ENCODE measurements at places on chromosomes 6 and 20.
A peak's percentile ranks its signal among the peaks of the same experiment; 100 is the strongest.

DNA sequence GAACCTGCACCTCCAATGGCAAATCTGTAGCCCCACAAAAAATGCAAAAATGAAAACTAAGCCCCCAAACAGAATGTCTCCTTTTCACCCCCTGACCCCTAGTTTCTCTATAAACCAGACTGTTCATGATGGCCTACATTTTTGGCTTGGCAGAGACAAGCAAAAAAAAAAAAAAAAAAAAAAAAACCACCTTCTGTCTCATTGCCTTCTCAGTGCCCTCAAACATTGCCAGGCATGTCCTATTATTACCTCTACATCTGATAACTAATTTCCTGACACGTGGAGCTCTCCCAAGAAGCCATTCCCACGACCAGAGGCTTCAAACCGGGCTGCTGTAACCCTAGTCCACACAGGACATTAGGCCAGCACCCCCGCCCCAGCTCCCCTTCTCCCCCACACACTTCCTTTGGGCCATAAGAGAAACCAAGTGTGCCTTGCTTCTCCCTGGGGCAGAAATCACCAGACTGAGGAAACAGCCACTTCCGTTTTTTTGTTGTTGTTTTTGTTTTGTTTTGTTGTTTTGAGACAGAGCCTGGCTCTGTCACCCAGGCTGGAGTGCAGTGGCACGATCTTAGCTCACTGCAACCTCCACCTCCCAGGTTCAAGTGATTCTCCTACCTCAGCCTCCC, 65.4 kb downstream of the GPR6 start:
- DNase-seq, result no peak

DNA sequence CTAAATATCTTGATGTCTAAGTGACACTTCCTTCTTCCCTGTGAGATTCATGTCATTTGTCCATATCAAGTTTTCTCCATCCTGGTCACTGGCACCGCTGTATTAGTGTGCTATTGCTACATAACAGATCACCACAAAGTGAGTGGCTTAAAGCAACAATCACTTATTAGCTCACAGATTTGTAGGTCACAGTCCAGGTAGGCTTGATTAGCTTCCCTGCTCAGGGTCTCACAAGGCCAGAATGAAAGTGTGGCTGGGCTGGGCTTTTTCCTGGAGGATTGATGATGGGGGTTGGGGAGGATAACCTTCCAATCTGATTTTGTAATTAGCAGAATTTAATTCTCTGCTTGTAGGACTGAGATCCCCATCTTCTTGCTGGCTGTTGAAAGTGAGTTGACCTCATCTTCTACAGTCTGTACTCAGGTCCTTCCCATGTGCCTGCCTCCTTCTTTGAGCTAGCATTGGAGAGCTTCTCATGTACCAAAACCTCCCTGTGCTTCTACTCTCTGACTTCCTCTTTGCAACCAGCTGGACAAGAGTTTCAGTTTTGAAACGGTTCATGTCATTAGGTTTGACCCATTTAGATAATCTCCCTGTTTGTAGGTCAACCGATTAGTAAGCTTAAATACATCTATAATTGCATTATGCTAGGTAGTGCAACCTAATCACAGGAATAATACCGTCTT, 152.4 kb upstream of the MAN1A1 start:
- no peak for DNase-seq

- DNase-seq, result no peak
These were observed 33.2 kb upstream of the PLEKHG1 start for GRCh38 chr6:150566486-150566885.

- no peak for DNase-seq
These were observed 1.4 kb upstream of the HIVEP1 start for GRCh38 chr6:12010635-12011275.

- DNase-seq, result no peak
These were observed 398.0 kb downstream of the RNGTT start for GRCh38 chr6:88565409-88565811.

DNA sequence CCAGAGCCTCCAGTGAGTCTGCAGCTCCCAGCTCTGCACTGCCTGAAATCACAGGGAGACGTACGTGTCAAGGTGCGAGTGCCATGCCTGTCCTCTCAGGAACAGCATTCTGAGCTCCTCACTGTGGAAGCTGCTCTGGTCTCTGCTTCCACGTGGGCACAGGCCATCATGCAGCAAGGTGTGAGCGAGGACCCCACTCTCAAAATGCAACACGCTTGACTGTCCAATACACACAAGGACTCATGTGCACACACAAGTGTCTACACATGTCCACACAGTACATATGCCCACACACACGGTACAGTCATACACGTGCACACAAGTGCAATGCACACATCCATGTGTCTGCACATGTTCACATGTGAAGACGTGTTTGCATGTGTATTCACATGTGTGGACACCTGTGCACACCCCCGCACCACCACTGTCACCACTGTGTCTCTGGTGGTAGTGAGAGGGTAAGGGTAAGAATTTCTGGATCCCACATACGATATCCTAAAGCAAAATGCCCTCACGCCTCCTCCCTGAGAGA, 260.5 kb downstream of the DLL1 start:
- DNase-seq, result no peak

DNA sequence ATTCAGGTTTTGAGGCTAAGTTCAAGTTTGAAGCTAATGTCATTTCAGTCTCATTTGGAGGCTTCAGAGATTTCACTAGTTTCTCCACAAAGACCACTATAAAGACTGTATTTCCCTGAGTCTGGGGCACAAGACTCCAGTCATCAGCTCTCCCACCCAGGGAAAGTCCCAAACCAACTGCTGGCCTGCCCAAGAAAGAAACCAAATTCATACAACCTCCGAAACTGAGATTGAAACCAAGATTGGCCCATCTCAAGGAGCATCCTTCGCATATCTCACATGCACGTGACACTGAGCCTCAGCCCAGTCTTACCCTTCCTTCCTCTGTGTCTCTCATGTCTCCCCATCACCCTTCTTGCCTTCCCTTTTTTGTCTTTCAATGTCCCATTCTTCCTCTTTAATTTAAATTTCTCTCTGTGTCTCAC, 3.5 kb upstream of the LTA start:
- peak; percentile 60 for DNase-seq

DNA sequence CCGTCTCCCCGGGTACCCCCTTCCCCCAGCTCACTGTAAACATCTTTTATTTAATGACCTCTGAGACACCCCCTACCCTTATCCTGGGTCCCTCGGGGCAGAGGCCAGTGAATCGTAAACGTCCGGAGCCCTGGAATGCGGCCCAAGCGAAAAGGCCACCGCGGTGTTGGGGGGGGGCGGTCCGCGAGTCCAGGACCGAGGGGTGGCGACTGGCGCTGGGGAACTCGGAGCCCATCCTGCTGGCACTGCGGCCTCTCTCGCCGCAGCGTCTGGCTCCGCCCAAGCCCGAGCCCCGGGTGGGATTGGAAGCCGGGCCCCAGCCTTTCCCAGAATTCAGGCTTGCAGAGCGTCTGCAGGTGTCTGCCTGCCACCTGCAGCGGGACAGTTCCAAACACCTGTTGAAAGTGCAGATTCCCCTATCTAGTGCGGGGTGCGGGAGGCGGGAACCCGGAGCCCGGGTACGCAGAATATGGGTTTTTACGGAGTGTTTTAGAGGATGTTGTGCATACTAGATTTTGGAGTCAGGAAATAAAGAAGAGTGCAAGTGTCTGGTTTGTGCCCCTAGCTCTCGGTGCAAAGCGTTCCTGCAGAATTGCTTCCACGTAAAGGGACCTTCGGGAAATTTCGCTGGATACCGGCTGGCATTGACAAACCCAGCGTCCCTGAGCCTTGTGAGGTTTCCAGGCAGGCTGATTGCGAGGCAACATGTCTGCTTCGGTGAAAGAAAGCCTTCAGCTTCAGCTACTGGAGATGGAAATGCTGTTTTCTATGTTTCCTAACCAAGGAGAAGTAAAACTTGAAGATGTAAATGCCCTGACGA, 800 bp downstream of the RWDD2A start:
- DNase-seq, result peak; percentile 6

GRCh38 chr6:166449036-166449435, 66.3 kb upstream of the MPC1 start:
- DNase-seq, result no peak

GRCh38 chr6:34144581-34145160, 1.2 kb downstream of the GRM4 start:
- DNase-seq, result no peak

GRCh38 chr6:38656896-38657295, 17.2 kb upstream of the BTBD9 start:
- no peak for DNase-seq

GRCh38 chr6:63307581-63308246, 12.1 kb downstream of the LGSN start:
- DNase-seq, result no peak

- no peak for DNase-seq
These were observed 68.6 kb upstream of the HDDC2 start for GRCh38 chr6:125370343-125370742.

DNA sequence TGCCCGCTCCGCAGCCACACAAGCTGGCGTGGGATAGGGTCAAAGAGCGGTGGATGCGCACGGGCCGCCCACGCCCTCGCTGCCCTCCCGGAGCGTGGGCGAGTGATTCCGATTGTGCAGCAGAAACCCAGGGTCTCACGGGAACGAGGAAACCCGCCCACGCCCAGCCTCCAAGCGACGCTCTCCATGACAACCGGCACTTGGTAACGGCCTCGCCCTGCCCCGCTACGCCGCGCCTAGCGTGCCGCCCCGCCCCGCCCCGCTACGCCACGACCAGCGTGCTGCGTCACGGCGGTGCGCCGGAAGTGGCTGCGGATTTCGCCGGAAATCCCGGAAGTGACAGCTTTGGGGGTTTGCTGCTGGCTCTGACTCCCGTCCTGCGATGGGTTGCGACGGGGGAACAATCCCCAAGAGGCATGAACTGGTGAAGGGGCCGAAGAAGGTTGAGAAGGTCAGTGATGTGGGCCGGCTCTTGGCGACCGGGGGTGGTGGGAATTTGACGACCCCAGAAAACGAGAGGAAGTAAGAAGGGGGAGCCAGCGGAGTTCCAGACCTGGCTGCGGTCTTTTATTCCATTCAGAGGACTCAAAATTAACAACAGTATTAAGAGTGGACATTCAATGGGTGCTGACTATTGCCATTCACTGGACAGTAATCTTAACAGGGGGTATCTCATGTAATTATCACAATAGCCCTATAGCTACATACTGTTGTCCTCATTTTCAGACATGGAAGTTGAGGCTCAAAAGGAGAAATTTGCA, at the start of gene RTF2:
RTF2 (plus strand) TSS at position 312 of the 761 bp plus-strand sequence; CDS start at position 383, 71 bp downstream.
- peak; percentile 96 for DNase-seq

- no peak for DNase-seq
These were observed 112.2 kb downstream of the PLEKHG1 start for GRCh38 chr6:150711584-150712504.

DNA sequence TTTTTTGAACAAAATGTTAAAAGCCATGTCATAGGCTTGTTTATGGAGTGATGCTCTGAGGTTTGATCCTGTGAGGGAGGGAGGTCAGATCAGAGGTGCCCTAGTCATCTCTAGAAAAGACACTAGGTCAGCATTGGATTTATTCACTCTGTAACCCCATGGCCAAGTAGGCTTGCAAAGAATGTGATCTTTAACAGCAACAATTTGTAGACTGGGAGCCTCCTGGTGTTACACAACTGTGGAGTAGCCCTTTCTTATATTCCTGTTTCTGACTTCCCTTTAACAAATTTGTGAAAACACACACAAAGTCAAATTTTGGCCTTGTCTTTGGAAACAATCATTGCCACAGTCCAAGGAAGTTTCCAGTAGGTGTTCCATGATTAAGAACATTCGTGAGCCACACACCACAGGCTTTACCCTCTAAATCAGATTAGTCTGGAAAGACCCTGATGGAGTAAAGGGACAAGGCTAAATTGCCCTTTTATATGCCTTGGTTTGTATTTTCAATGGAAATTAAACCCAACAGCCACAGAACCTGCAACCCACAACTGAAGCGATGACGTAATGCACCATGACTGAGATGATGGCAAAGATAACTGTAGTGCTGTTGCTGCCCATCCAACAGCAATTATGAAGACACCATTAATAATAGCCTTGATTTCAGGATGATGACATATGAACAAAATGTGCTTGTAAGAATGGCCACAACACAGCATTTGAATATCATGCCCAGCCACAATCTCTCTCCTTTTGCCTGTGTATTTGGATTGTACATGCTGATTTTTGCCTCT, 22.1 kb downstream of the SCP2D1 start:
- no peak for DNase-seq

GRCh38 chr6:1724616-1725015, 114.9 kb downstream of the FOXC1 start:
- no peak for DNase-seq

DNA sequence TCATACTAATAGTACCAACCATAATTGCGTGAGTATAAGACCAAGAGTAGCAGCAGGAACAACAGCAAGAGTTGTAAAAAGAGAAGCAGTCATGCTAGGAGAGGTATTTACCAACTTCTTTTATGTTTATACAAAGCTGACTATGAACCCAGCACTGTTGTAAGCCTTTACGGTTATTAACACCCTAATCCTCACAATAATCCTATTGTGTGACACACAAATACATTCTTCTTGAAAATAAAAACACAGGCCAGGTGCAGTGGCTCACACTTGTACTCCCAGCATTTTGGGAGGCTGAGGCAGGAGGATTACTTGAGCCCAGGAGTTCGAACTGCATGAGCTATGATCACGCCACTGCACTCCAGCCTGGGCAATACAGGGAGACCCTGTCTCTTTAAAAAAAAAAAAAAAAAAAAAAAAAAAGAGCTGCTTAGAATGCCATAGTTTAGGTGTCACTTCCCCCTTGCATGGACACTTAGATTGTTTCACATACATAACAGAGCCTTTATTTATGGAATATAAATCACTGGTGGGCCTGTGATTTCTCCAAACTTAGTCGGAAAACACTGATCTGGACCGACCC, 20.2 kb downstream of the HCK start:
- DNase-seq, result no peak

- DNase-seq, result no peak
These were observed 96.5 kb downstream of the HFE start for GRCh38 chr6:26183581-26184366.

DNA sequence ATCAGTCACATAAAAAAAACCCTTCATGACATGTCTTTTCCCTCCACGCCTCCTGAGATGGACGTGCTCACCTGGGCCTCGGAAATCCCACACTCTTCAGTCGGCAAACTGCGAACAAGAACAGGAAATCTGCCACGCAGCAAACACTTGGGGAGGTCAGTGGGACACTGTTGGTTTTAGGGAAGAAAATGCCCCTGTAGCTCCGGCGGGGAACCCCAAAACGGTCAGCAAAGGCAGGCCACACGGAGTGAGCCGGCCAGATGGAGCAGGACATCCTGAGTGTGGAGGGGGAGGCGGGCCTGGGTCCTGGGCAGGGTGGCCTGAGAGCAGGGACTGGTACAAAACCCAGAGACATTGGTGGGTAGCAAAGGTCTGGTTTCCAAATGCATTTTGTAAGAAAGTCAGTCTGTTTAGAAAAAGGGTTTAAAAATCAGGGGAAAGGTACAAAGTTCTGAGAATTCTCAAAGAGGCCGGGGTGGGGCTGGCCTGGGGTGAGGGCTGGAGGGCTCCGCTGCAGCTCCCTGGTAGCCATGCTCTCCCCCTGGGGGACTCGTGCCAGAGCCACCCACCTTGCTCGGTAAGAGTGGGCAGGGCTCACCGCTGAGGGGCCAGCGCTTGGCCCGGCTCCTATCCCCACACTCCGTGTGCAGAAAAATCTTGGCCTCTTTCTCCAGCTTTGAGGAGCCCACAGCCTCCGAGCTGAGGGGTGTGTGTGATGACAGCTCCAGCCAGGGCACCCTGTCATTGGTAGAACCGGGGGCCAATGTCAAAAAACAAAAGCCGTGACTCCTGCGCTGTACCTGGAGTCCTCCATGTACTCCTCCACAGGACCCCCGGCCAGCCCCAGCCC, 5.2 kb downstream of the SLC2A4RG start:
- DNase-seq, result no peak
